IMR-90 (cell line): ENCODE measurements at places on chromosomes 3 and 15. TPM values are rescaled to one million over a fixed set of nuclear protein-coding genes. Genes with fewer than 3 reads are reported as not detected.

Gene XCR1
- polyA plus RNA-seq, result not detected in 2 replicates

Gene ADGRG7
- not detected in 2 replicates for polyA plus RNA-seq

Gene CPLX3
- not detected in 2 replicates for polyA plus RNA-seq

Gene SLC2A2
- polyA plus RNA-seq, result not detected in 2 replicates

- peaks cover 15% of the 10 kb centered on the region for H3K36me3 ChIP-seq
- peak; percentile 93 for DNase-seq
- H3K27ac ChIP-seq, result no peak overlapping the region
- no peak overlapping the region for H3K4me3 ChIP-seq
- H3K4me1 ChIP-seq, result peaks cover 3% of the 10 kb centered on the region; the same call in 1 of the 2 replicates
These were observed 17.0 kb downstream of the TOPBP1 start for GRCh38 chr3:133644768-133645167.

DNA sequence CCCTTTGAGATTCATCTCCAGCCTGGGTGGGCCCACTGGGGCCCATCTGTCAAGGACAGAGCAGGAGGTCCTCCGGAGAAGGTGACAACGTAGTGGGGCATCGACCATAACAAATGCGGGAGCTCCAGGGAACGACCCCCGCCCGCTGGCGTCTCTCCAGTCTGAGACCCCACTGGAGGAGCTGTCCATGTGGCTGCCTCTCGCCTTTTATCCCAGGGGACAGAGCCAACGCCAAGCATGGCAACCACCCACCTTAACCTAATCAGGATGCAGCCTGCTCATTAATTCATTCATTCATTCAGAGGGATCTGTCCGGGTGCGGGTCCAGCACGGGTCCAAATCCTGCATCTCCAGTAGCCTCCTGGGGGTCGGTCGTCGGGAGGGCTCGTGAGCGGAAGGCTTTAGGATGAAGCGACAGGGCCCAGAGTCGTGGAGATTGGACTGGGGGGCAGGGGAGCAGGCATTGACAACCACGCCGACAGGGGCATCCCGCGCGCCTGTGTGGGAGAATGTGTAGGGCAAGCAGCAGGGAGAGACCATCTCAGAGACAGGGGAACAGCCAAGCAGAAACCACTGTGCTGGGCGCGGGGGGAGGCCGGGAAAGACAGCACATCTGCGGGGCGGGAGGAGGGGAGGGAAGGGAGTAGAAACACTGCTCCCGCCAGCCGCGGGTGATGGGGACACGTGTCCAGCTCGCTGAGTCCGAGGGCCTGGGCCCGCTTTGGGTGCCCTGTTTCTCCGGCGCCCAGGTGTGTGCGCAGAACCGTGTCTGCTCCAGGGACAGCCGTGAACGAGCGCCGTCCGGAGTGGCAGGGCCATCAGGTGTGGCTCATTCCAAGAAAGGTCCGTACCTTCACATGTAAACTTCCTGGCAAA, 1.9 kb downstream of the PIGZ start:
- H3K36me3 ChIP-seq, result no peaks in the 10 kb centered on the region
- H3K4me3 ChIP-seq, result no peak overlapping the region
- no peak overlapping the region for H3K27ac ChIP-seq
- no peak for DNase-seq
- H3K4me1 ChIP-seq, result peaks cover 4% of the 10 kb centered on the region

GRCh38 chr3:126616931-126617330, 38.0 kb downstream of the TXNRD3 start:
- no peaks in the 10 kb centered on the region for H3K27me3 ChIP-seq
- peak; percentile 10 for DNase-seq
- no peak overlapping the region for H3K4me3 ChIP-seq

GRCh38 chr3:52435246-52436101, 9.4 kb downstream of the SEMA3G start:
- H3K36me3 ChIP-seq, result no peaks in the 10 kb centered on the region
- no peak for DNase-seq
- H3K27ac ChIP-seq, result no peak overlapping the region
- H3K4me3 ChIP-seq, result no peak overlapping the region
- peaks cover 22% of the 10 kb centered on the region for H3K27me3 ChIP-seq
- H3K4me1 ChIP-seq, result peaks cover 10% of the 10 kb centered on the region; the same call in 1 of the 2 replicates

DNA sequence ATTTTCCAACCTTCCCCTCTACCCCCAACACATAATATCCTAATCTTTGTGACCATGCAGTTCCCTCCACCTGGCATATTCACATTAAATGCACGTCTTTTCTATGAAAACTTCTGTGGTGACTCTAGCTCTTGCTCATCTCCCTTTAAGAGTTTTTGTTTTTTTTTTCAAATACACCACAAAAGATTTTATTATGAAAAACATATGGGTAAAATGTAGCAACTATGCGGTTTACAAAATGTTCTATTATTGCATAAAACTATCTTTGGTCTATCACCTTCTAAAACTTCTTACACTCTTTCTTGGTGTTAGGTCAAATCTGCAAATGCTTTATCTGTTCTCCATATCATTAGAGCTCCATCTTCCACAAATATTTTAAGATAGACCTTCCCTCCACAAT, 38.6 kb upstream of the ADGRG7 start:
- peaks cover 6% of the 10 kb centered on the region for H3K36me3 ChIP-seq
- H3K27ac ChIP-seq, result no peak overlapping the region
- no peaks in the 10 kb centered on the region for H3K4me1 ChIP-seq
- no peak overlapping the region for H3K4me3 ChIP-seq

- H3K4me3 ChIP-seq, result no peak overlapping the region
- DNase-seq, result no peak
- H3K27ac ChIP-seq, result no peak overlapping the region
- no peaks in the 10 kb centered on the region for H3K4me1 ChIP-seq
- no peaks in the 10 kb centered on the region for H3K27me3 ChIP-seq
These were observed 60.7 kb downstream of the ADAMTS7 start for GRCh38 chr15:78750566-78750965.

DNA sequence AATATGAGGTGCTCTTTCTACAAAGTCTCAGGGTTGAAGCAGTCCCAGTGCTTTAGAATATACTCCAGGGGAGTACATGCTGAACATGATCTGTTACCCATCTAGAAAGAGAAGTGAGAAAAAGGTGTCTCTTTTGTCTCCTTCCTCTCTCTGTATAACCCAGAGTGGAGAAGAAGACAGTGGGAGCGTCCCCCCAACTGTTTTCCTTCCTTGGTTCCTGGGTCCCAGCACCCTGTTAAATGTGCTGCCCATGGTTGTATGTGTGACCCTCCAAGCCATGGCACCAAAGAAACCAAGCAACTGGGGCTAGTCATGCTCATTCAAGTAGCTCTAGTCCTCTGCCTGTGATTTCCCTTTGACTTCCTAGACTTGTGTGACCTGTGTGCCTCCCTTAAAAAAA, 683.7 kb downstream of the TBL1XR1 start:
- H3K27me3 ChIP-seq, result no peaks in the 10 kb centered on the region
- no peak overlapping the region for H3K27ac ChIP-seq
- DNase-seq, result no peak
- H3K4me1 ChIP-seq, result no peaks in the 10 kb centered on the region

DNA sequence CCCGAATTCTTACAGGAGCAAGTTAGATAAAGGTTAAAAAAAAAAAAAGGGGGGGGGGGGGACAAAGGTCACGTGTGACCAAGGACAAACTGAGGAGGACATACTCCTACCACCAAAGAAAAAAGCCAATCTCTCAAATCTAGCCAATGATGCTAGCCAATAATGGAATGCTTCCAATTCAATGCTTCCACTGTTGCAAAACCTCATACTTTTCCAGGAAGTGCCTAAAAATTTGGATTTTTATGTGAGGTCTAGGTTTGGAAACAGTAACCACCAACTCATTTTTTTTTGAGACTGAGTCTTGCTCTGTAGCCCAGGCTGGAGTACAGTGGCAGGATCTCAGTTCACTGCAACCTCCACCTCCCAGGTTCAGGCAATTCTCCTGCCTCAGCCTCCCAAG, 11.4 kb downstream of the MSL2 start:
- DNase-seq, result no peak
- H3K27me3 ChIP-seq, result no peaks in the 10 kb centered on the region
- no peak overlapping the region for H3K27ac ChIP-seq
- peaks cover 13% of the 10 kb centered on the region for H3K4me1 ChIP-seq
- H3K36me3 ChIP-seq, result no peaks in the 10 kb centered on the region

DNA sequence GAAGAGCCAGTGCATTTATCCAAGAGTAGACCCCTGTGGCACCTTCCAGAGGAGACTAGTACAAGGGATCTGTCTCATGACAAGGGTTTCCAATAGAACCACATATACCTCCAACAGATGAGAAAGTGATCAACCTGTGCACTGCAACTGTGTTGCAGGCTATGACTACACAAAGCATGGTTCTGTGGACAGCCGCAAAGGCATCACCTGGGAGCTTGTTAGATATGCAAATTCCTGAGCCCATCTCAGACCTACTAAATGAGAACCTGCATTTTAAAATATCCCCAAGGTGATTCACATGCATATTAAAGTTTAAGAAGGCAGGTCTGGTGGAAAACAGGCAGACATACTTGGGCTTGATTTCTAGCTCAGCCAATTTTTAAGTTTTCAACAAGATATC, 368.7 kb downstream of the FOXP1 start:
- no peaks in the 10 kb centered on the region for H3K27me3 ChIP-seq
- peaks cover 7% of the 10 kb centered on the region for H3K4me1 ChIP-seq
- H3K4me3 ChIP-seq, result no peak overlapping the region
- DNase-seq, result no peak
- no peak overlapping the region for H3K27ac ChIP-seq

- H3K27me3 ChIP-seq, result peaks cover 65% of the 10 kb centered on the region
- H3K27ac ChIP-seq, result no peak overlapping the region
- no peak overlapping the region for H3K4me3 ChIP-seq
- no peaks in the 10 kb centered on the region for H3K36me3 ChIP-seq
- DNase-seq, result no peak
These were observed 44.6 kb downstream of the ZIC4 start for GRCh38 chr3:147361454-147362420.

DNA sequence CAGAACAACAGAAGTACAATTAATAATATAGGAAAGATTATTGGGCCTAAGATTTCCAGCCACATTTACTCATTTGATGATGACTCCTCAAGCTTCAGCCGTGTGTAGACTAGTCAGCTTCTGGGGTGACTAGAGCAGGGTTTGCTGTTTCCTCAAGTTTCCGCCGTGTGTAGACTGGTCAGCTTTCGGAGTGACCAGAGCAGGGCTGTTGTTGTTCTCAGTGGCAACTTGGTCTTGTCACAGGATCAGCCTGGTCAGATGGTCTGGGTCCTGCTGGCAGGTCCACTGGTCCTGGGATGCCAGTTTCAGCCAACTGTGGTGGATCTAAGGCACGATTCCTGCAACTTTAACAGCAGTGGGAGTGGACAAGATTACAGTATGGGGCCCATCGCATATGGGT, 21.8 kb upstream of the NOX5 start:
- 0 out of 2 replicates have a peak, but pooled peaks cover 1% of the 10 kb centered on the region for H3K4me1 ChIP-seq
- H3K27me3 ChIP-seq, result peaks cover 25% of the 10 kb centered on the region
- DNase-seq, result no peak
- H3K27ac ChIP-seq, result no peak overlapping the region
- no peak overlapping the region for H3K4me3 ChIP-seq
- no peaks in the 10 kb centered on the region for H3K36me3 ChIP-seq

DNA sequence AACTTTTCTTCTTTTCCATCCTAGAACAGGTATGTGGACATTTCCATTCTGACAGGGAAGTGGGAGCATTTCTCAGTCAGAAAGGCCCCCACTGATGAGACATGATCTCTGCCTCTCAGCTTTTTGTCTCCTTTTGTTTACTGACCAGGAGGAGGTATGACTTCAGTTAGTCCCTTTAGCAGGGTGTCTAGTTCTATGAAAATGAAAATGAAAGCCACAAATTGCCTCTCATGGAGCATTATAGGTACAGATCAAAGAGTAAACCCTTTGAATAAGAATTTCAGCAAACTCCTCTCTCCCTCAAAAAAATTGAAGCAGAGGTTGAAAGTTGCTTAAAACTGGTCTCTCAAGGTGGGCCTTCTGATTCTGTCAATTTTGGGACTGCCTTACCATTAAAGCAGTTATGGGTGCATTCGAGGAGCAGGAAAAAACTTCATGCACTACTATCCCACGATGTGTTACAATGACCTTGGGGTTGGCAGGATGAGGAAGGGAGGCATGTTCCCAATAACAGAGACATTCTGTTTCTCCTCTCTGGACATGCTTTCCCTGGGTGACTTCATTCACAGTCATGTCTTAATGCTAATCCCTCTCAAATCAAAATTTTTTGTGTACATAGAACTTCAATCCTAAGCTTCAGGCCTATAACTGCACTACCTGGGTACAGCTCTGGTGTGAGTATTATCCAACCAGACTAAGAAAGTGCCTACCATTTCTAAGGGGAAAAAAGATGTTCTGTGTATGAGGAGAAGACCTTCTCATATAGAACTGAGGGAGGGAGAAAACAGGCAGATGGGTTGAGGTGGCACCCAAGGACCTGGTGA, 50.6 kb upstream of the TBC1D23 start:
- no peak overlapping the region for H3K4me3 ChIP-seq
- H3K27ac ChIP-seq, result peak overlapping the region; percentile 86; the same call in 1 of the 2 replicates
- peaks cover 18% of the 10 kb centered on the region for H3K4me1 ChIP-seq

GRCh38 chr3:34842706-34843480, 796.4 kb upstream of the ARPP21 start:
- H3K36me3 ChIP-seq, result no peaks in the 10 kb centered on the region
- no peak overlapping the region for H3K4me3 ChIP-seq
- no peak overlapping the region for H3K27ac ChIP-seq
- no peak for DNase-seq
- H3K4me1 ChIP-seq, result no peaks in the 10 kb centered on the region

DNA sequence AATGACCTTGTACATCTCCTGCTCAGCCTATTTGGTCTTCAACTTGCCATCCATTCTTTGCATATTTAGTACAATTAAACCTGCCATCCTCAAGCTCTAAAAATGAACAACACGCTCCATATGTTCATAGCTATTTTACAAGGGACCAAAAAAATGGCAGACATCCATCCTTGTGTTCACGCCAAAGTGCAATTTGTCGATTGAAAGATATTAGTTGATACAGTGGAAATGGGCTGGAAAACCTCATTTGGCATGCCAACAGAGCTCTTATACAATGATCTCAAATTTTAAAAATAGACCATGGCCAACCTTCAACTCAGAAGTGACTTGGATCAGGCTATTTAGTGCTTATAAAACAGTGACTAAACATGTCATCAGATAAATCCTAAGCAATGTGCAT, 413.6 kb upstream of the ARL6 start:
- H3K27ac ChIP-seq, result no peak overlapping the region
- no peak overlapping the region for H3K4me3 ChIP-seq
- H3K36me3 ChIP-seq, result no peaks in the 10 kb centered on the region
- H3K4me1 ChIP-seq, result no peaks in the 10 kb centered on the region

- no peak overlapping the region for H3K27ac ChIP-seq
- no peak for DNase-seq
- no peaks in the 10 kb centered on the region for H3K4me1 ChIP-seq
- H3K36me3 ChIP-seq, result no peaks in the 10 kb centered on the region
- no peak overlapping the region for H3K4me3 ChIP-seq
- H3K27me3 ChIP-seq, result no peaks in the 10 kb centered on the region
These were observed 249.7 kb upstream of the TTC14 start for GRCh38 chr3:180352261-180352660.
